ENCODE measurements at places on chromosomes 6 and 20.

GRCh38 chr6:87393026-87393622 lies 14.6 kb upstream of the CFAP206 start:
- DNase-seq: peak; percentile 74

- peak; percentile 28 for DNase-seq
Observed at GRCh38 chr6:30260036-30260504, 46.9 kb upstream of the TRIM26 start.

- DNase-seq: no peak
Observed at GRCh38 chr6:132142308-132142707, 191.1 kb upstream of the CCN2 start.

DNA sequence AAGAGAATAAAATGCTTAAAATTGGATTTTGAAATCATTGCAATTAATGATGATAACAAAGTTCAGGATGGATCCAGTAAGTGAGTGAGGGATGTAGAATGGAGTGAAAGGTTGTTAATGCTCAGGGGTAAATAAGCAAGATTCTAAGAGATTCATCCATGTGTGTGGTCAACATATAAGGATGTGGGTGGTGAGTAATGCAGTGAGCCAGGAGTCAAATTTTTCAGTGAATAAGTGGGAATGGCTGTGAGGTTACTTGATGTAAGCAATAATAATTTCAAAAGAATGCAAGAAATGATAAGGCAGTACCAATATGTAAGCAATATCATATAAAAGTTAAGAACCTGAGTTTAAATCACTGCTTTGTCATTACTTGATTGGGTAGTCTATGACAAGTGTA lies 207.5 kb upstream of the ADGRB3 start:
- no peak for DNase-seq

GRCh38 chr6:132490478-132491204 lies 22.3 kb downstream of the STX7 start:
- DNase-seq: no peak

- no peak for DNase-seq
Observed at GRCh38 chr20:49852522-49853080, 40.0 kb downstream of the SLC9A8 start.

- no peak for DNase-seq
Observed at GRCh38 chr6:111201244-111201554, 113.9 kb downstream of the SLC16A10 start.

- no peak for DNase-seq
Observed at GRCh38 chr20:47818466-47818865, 33.2 kb upstream of the SULF2 start.

DNA sequence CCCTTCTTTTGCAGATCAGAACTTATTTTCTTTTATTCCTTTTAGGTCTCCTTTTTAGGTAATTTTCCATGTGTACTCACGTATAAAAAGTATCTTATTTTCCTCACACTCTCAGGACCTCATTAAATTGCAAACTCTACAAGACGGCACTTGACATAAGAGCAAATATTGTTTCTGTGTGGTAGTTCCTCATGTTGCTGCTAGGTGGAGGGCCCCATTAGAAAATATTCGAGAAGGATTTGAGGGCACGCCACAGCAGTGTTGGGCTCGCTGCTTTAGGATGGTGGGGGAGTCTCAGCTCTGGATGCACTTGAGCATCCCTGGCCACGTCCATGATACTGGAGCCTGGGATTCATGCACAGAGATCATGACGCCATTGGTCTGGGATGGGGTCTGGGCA lies 64.9 kb upstream of the ZFP64 start:
- DNase-seq: no peak

GRCh38 chr6:24797596-24798216 lies 1.0 kb downstream of the ARMH2 start:
- no peak for DNase-seq

DNA sequence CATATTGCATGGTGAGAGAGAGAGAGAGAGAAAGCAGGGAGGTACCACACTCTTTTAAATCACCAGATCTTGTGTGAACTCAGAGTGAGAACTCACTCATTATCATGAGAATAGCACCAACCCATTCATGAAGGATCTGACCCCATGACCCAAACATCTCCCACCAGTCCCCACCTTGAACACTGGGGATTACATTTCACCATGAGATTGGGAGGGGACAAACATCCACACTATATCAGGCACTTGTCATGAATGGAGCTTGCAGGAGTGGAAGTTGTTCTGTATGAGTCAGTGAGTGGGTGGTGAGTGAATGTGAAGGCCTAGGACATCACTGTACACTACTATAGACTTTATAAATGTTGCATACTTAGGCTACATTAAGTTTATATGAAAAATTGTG lies 47.7 kb upstream of the RNF182 start:
- no peak for DNase-seq

DNA sequence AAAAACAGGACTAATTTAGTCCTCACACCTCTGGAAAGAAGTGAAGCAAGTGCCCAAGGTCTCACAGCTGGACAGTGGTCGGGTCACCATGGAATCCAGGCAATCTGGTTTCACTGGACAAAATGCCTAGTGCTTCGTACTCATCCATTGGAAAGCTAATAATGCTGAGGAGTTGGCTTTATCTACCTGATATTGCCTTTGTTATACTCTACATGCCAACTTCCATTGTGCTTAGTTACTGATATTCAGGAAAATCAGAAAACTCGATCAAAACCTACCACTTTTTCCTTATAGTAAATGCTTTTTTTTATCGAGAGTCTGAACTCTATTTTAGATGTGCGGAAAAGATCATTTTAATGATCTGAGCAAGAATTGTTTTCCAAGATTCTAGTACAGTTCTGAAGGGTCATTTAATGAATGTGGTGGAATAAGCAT lies 966 bp downstream of the CFAP206 start:
- no peak for DNase-seq

DNA sequence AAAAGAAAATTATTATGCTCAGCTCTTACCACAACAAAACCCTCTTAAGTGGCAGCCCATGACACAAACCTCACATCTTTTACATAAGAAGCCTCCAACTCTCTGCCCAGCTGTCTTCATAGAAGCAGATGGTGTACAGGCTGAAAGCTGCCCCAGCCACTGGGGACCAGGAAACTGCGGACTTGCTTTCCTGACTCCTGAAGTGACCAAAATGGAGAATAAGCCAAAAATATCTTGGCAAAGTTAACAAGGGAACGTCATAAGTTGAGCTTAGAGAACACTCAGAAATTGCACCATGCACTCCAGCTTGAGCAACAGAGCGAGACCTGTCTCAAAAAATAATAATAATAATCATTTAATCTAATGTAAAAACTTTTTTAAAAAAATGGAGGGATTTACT lies 160.3 kb upstream of the CDYL start:
- DNase-seq: no peak

DNA sequence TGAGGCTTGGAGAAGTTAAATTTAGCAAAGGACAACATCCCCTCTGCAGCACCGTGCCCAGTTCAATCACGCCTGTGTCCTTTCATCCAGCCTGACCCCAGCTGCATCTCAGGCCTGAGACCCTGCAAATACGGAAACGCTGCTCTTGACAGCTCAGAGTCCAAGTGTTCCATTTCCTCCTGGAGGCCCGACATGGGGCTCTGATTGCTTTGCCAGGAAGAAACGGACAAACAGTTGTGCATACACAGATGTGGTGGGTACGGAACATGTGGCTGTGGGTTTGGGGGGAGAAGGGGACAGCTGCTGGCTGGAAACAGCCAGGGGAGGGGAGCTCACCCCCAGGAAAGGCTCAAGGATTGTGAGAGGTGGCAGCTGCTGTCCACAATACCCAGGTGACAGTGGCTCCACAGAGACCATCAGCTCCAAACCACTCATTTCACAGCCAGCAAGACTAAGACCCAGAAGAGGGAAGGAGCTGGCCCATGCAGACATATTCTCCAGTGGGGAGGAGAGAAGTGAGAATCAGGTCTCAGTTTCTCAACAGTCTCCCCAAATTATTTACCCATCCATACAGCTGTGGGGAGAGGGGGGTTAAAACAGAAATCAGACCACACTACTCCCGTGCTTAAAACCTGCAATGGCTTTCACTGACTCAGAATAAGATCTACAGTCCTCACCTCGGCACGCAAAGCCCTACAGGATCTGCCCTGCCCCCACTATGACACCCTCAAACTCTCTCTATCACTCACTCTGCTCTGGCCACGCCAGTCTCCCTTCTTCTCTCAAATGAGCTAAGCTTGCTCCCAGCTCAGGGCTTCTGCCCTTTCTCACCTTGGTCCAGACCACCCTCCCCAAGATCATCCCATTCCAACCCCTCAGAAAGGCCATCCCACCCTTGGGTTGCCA lies 89.1 kb downstream of the PREX1 start:
- DNase-seq: no peak

DNA sequence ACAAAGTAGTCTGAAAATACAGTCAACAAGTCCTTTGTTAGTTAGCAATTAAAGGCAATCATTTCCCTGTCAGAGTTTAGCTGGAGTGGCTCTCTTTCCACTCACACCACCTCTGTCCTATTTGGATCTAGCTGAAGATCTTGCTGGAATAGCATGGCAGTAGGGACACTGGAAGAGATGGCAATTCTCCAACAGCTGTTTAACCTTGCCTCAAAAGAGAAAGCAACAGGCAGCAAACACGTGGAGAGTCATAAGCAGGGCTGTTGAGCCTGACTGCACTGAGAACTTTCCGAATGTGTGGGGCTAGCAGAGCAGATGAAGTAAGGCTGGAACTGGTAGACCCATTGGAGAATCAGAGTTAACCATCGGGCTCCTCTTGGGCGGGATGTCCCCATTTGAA lies 38.0 kb upstream of the PRSS35 start:
- DNase-seq: no peak

DNA sequence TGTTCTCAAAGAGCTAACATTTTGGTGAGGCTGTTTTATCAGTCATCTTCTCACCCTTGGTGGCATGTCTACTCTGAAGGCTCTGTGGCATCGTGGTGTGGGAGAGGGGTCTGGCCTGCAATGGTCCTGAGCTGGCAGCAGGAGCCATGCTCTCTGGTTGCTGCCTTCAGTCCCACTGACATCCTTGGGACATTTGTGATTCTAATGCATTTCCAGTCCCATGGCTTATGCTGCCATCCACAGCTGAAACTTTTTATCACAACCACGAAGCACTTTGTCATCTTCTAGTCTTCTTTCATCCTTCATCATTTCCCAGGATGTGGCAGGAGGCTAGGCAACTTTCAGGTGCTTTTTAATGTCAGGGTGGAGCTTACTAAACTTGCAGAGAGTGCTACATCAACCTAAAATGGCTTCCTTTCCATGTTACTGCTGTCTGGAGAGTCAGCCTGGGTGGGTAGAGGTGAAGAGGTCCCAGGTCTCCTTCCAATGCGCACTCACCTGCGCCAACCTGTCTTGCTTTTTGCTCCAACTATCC lies 77.1 kb downstream of the GPR63 start:
- DNase-seq: no peak

DNA sequence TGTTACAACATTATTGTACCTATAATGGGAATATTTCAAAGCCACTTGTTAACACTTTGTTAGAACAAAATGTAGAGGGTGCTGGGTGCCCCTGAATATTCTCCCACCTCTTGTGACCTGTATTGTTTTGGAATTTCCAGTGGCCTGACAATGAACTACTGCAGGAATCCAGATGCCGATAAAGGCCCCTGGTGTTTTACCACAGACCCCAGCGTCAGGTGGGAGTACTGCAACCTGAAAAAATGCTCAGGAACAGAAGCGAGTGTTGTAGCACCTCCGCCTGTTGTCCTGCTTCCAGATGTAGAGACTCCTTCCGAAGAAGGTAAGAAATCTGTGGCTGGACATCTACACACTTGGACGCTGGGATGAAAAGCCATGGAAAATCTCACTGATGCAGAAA lies 28.9 kb downstream of the PLG start:
- DNase-seq: no peak

GRCh38 chr20:35592339-35592974 lies 23.2 kb upstream of the SPAG4 start:
- no peak for DNase-seq

DNA sequence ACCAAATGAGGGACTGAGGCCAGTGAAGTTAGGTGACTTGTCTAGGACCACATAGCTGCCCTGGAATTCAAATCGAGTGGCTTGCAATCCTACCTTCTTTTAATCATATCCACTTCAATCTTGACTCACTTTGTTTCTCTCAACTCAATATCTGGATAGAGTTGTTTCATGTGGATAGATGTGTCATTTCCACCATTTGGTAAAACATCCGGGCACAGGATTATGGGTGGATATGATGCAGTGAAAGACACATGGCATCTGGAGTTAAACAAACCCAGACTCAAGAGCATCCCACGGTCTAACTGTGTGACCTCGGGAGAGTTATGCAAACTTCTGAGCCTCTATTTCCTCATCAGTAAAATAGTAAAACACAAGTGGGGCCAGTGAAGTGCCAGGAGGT lies 103.6 kb upstream of the CNKSR3 start:
- no peak for DNase-seq

DNA sequence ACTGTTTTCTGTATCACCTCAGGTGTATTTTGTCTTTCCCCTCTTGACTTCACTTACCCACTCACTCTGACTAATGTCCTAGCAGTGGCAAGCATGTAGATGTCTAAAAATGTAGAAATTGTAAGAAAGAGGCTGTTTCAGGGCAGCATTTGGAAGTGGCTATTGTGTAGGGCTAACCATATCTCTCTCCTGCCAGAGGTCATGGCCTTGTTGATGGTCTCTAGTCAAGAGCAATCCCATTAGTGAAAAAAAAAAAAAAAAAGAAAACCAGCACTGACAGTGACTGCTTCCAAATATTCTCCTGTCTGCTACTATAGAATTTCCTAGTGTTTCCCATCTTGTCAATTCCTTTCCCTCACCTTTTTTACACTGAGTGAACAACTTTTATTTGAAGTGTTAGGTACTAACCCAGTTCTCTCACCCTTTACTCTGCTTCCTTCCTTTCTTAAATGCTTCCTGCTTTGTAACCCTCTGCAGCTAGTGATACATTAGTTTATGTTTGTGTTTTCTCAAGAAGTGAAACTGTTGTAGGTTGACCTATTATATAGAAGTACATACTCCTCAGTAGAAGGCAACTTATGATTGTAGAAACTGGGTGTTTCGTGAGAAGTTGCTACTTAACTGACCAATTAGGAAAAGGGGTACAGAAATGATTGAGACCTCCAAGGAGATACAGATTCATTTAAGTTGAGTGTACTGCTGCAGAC lies 174.1 kb upstream of the PTPRK start:
- no peak for DNase-seq

GRCh38 chr6:112485827-112486212 lies 138.7 kb downstream of the RFPL4B start:
- no peak for DNase-seq

- DNase-seq: no peak
Observed at GRCh38 chr6:116468293-116468692, 7.1 kb downstream of the CALHM6 start.

DNA sequence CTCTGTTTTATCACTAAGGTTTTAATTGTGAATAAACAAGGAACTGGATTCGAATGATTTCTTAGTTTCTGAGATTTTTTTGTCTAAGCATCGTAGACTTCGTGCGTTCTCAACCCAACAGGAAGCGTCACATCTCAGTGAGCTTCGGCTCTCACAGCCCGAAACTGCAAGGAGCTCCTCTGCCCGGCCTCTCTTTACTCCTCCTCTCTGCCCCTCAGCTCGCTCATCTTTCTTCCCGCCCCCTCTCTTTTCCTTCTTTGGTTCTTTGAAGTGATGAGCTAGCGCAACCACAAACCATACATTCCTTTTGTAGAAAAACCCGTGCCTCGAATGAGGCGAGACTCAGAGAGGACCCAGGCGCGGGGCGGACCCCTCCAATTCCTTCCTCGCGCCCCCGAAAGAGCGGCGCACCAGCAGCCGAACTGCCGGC lies 480 bp upstream of the NT5E start:
- peak; percentile 28 for DNase-seq
